Right renal pelvis (tissue), 4 donors: ENCODE measurements at places on chromosomes 3 and 15.

GRCh38 chr3:15175605-15176004, 30.4 kb upstream of the CAPN7 start:
- DNase-seq = no peak

DNA sequence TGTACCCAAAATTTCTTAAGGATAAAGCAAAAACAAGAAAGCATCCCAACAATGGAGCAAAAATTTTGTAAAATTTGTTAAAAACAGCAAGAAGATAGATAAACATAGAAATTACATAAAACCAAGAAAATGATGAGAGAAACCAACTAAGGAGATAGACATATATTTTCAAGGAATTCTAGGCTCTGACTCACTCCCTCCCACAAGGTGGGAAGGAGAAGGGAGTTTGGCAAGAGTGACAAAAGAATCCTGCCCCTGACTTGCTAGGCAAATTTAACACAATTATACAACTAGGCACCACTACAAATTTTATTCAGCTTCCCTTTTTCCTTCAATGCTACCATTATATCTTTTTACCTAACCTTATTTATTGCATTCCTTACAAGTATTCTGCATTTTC, 70.9 kb downstream of the MYO9A start:
- no peak for DNase-seq

GRCh38 chr3:178823150-178823549, 248.5 kb downstream of the ZMAT3 start:
- no peak for DNase-seq

GRCh38 chr3:138429665-138430064, 4.8 kb upstream of the ESYT3 start:
- DNase-seq = no peak

- DNase-seq = no peak
Measured at GRCh38 chr3:165883863-165884478, 46.7 kb upstream of the BCHE start.

GRCh38 chr3:17384567-17385296, 357.7 kb downstream of the TBC1D5 start:
- DNase-seq = no peak
